Activated CD8-positive, alpha-beta memory T cell treated with anti-CD3 and anti-CD28 coated beads, Interleukin-2, amount 10 ng/mL, durations not matched to agents 7 days and 5 days (primary cell): ENCODE measurements at places on chromosomes 1 and 21.

DNA sequence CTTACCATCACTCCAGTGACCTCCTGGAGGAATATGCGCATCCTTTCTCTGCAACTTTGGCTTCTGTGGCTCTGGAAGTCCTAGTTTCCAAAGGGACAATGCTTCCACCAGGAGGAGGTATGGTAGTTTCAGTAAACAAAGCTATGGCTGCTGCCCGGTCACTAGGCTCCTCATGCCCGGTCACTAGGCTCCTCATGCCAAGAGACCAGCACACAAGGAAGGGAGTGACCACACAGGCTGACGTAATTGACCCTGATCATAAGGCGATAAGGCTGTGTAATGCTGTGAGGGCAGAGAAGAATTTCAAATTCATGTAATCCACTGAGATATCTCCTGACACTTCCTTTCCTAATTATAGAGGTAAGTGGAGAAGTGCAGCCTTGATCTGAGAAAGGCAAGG is 102.9 kb downstream of the DTL start:
- no peak overlapping the region for H3K27ac ChIP-seq
- no peak overlapping the region for H3K4me3 ChIP-seq
- no peaks in the 10 kb centered on the region for H3K27me3 ChIP-seq
- no peak for DNase-seq
- H3K36me3 ChIP-seq = peaks cover 21% of the 10 kb centered on the region

GRCh38 chr1:27877115-27877416 is 4.7 kb downstream of the THEMIS2 start:
- no peak for DNase-seq
- H3K27ac ChIP-seq = no peak overlapping the region
- peaks cover 29% of the 10 kb centered on the region for H3K4me1 ChIP-seq
- H3K36me3 ChIP-seq = peaks cover 17% of the 10 kb centered on the region
- H3K27me3 ChIP-seq = no peaks in the 10 kb centered on the region
- H3K4me3 ChIP-seq = no peak overlapping the region

GRCh38 chr21:44317241-44317782 is 17.5 kb downstream of the PFKL start:
- no peak overlapping the region for H3K4me3 ChIP-seq
- H3K36me3 ChIP-seq = peaks cover 5% of the 10 kb centered on the region
- H3K27ac ChIP-seq = no peak overlapping the region
- DNase-seq = no peak
- no peaks in the 10 kb centered on the region for H3K27me3 ChIP-seq

DNA sequence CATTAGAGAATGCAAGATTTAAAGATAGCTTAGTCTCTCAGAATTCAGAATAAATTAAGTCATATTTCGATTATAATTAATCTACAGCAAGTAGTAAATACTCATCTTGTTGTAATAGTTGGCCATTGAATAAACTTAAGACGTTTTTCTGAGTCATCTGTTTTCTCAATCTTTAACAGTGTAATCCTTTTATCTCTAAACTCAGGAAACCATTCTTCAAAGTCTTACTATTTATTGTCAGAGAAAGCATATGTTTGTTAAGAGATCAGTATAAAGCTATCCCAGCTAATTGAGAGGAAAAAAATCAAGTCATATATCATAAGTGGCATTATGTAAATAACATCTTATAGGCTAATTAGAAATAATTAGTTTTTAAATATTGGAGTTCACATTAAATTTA is 201.2 kb upstream of the ADAMTS5 start:
- no peaks in the 10 kb centered on the region for H3K4me1 ChIP-seq
- no peaks in the 10 kb centered on the region for H3K27me3 ChIP-seq
- H3K4me3 ChIP-seq = no peak overlapping the region
- H3K27ac ChIP-seq = no peak overlapping the region
- H3K36me3 ChIP-seq = no peaks in the 10 kb centered on the region
- DNase-seq = no peak

DNA sequence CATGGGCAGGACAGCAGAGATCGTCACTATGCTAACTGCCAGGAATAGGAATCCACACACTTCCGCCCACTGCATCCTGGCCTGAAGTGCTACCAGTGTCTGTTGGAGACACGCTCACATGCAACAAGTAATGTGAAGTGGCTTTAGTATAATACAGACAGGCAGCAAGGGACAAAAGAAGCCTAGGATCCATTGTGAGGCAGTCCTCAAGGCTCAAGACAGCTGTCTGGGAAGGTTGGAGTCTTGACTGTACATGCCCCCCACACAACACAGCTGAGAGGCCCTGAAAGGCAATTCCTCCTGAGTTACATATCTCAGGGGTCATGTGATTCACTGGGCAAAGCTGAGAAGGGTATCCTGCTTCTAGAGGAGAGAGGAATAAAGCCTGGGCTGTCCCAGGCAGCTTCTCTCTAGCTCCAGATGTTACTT is 39.9 kb upstream of the CD1D start:
- no peak for DNase-seq
- H3K36me3 ChIP-seq = no peaks in the 10 kb centered on the region
- no peak overlapping the region for H3K4me3 ChIP-seq
- no peak overlapping the region for H3K27ac ChIP-seq

GRCh38 chr21:21662776-21663175 is 664.6 kb downstream of the NCAM2 start:
- no peaks in the 10 kb centered on the region for H3K4me1 ChIP-seq
- no peak overlapping the region for H3K4me3 ChIP-seq
- no peaks in the 10 kb centered on the region for H3K27me3 ChIP-seq
- no peak overlapping the region for H3K27ac ChIP-seq

- H3K27ac ChIP-seq = no peak overlapping the region
- H3K36me3 ChIP-seq = no peaks in the 10 kb centered on the region
- H3K4me1 ChIP-seq = no peaks in the 10 kb centered on the region
- H3K27me3 ChIP-seq = peaks cover 2% of the 10 kb centered on the region
- peak; percentile 58 for DNase-seq
- no peak overlapping the region for H3K4me3 ChIP-seq
Observed at GRCh38 chr1:85109475-85109874, 61.2 kb upstream of the MCOLN3 start.

DNA sequence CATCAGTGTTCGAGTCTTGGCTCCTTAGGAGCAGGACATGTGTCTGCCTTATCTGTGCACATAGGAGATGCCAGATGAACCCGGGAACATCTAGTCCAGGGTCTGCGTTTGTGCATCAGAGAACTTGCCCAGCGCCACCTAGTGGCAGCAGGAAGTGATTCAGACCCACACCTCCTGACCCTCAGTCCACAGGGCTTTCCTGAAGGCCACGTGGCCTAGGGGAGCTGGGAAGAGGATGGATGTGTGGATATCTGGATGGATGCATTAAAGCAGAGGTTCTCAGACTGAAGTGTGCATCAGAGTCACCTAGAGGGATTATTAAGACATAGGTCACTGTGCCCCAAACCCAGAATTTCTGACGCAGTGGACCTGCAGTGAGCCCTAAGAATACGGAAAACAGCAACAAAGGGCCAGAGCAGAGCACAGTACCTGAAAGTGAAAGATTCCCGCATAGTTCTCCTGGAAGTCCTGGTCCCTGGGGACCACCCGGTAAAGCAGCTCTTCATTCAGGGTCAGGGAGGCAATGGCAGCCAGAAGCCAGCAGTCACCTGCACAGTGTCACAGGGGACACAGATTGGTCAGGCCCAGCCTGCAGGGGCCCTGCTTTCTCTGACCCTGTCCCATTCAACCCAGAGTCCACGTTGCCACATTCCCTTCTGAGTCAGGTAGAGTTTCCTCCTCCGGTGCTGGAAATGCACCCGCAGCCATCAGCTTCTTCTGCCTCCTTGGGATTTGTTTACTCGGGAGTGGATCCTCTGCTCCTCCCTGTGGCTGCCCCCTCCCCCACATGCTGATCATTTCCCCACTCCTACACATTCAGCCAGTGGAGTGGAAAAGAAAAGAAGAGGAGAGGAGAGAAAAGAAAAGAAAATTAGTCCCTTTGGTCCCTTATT is 37.0 kb downstream of the CAPN8 start:
- H3K27me3 ChIP-seq = peaks cover 16% of the 10 kb centered on the region
- H3K36me3 ChIP-seq = no peaks in the 10 kb centered on the region
- no peak overlapping the region for H3K27ac ChIP-seq

DNA sequence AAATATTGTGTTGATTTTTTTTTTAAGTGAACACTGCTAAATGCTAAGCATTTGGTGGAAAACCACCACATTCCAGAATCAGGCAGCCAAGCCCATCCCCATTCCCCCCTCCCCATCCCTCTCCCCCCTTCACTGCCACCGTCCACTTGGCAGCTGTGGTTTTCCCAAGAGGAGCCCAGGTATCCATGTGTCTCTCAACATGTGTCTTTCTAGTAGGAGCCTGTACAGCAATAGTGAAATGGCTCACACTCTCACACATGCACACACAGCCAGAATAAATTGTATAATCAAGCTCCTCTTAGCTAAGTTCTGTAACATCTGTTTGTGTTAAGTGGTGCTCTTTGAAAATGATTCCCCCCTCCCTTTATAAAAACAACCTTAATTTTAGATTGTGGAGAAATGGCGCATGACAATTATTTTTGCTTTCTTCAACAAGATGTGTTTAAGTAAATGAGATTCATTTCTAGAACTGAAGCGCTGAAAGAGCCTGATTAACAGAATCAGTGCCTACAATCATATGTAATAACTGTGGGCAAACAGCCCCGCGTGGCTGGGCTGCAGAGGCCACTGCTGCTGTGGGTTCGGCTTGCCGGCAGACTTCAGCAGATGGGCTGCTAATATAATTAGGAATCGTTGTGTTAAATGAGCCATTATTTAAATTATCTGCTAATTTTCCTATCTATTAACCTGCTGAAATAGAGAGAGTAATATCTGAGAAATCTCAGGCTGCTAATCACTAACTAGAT is 43.3 kb downstream of the BACE2 start:
- peaks cover 9% of the 10 kb centered on the region for H3K27me3 ChIP-seq
- H3K36me3 ChIP-seq = no peaks in the 10 kb centered on the region
- no peak for DNase-seq
- H3K4me1 ChIP-seq = no peaks in the 10 kb centered on the region

DNA sequence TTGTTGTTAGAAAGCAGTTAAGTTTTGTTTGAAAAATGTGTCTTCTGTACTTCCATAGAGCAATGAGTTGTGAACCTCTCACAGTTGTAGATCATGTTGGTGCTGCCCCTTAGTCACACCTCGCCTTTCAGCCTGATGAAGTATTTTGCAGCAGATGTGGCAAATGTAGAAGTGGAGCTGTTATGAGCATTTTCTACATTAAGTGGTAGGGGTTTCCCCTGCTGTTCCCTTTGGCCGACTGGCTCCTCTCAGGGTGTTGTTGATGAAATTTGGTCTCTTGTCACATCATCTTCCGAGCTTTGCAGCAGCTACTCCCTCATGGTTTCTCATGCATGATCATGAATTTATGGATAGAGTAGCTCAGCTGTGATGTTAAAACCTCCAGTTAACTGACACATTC is 33.6 kb upstream of the DENND1B start:
- no peak for DNase-seq
- peaks cover 2% of the 10 kb centered on the region for H3K36me3 ChIP-seq
- H3K4me3 ChIP-seq = no peak overlapping the region
- no peaks in the 10 kb centered on the region for H3K27me3 ChIP-seq
- no peak overlapping the region for H3K27ac ChIP-seq

GRCh38 chr21:31132574-31133242 is 94.4 kb upstream of the KRTAP19-8 start:
- H3K4me1 ChIP-seq = peaks cover 51% of the 10 kb centered on the region
- H3K27ac ChIP-seq = peak overlapping the region; percentile 81
- DNase-seq = peak; percentile 82
- peaks cover 41% of the 10 kb centered on the region for H3K36me3 ChIP-seq
- peaks cover 74% of the 10 kb centered on the region for H3K27me3 ChIP-seq
- H3K4me3 ChIP-seq = peak overlapping the region; percentile 51

DNA sequence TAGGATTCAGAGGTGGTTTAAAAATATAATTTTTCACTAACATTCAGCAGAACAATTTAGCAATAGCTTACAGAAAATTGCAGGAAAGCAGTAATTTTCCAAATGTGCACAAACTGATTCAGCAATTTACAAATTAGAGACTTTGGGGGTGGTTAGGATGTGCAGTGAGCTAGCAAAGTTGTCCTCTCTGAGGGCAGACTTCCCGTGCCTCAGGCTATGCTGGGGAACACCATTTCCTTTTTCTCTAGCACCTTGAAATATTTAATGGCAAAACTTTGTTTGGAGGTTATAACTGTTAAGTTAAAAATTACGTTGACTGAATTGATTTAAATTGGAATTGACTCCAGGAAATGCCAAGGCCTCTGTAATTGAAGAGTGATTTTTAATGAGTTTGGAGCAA is 258.9 kb downstream of the PTBP2 start:
- H3K27ac ChIP-seq = no peak overlapping the region
- H3K27me3 ChIP-seq = peaks cover 22% of the 10 kb centered on the region
- no peaks in the 10 kb centered on the region for H3K4me1 ChIP-seq
- no peak overlapping the region for H3K4me3 ChIP-seq
- H3K36me3 ChIP-seq = no peaks in the 10 kb centered on the region

DNA sequence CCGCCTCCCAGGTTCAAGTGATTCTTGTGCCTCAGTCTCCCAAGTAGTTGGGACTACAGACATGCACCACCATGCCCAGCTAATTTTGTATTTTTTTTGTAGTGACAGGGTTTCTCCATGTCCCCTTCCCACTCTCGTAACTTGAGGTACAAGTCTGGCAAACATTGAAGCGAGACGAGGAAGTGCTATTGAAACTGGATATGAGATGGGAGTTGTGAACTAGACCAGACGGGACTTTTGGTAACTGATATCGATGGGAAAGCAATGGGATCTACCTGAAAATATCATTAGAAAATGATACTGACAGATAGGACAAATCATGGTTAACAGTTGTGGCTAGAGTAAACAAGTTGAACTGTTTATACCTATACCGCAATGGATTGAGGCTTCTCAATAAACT is 95.2 kb upstream of the TRABD2B start:
- no peaks in the 10 kb centered on the region for H3K36me3 ChIP-seq
- H3K27ac ChIP-seq = no peak overlapping the region
- H3K4me1 ChIP-seq = peaks cover 6% of the 10 kb centered on the region
- peaks cover 24% of the 10 kb centered on the region for H3K27me3 ChIP-seq
- no peak for DNase-seq

- H3K27ac ChIP-seq = no peak overlapping the region
- no peak overlapping the region for H3K4me3 ChIP-seq
- no peaks in the 10 kb centered on the region for H3K36me3 ChIP-seq
- no peaks in the 10 kb centered on the region for H3K27me3 ChIP-seq
Observed at GRCh38 chr1:178630417-178630816, 94.6 kb upstream of the RALGPS2 start.

DNA sequence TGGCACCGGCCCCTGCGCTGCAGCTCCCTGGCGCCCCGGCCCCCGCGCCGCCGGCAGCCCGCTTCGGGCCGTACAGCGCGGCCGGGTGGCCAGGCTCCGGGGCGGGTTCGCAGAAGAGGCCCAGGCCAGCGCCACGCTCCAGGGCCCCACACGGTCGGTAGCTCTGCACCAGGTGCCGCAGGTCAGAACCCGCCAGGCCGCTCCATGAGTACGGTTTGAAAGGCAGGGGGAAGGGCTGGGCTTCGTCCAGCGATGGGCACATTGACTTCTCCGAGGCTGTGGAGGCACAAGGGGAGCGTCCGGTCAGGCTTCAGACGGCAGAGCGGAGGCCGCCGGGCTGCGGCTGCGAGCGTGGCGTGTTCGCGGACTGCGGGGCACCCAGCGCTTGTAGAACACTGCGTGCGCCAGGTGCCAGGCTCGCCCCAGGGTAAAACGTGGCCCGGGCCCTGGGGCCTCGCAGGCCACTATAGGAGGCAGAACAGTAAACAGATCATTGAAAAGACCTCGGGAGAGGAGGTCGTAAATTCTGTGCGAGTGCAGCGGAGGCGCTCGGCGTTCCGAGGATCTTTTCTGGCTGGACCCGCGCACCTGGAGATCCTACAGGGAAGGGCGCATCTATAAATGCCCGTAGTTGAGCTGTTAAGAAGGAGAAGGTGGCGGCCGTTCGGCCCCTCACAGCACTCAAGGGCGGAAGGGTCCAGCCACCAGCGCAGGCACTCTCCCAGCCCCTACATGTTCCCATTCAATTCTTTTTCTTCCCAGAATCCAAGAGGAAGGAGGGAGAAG is 5.7 kb downstream of the GFI1 start:
- peak overlapping the region; percentile 95 for H3K4me3 ChIP-seq
- H3K36me3 ChIP-seq = peaks cover 69% of the 10 kb centered on the region
- peaks cover 58% of the 10 kb centered on the region for H3K4me1 ChIP-seq
- H3K27me3 ChIP-seq = no peaks in the 10 kb centered on the region
- DNase-seq = no peak
